Fibroblast of the aortic adventitia (primary cell): ENCODE measurements at places on chromosomes 13 and 19. TPM values are rescaled to one million over a fixed set of nuclear protein-coding genes. Genes with fewer than 3 reads are reported as not detected.

SERP2 gene
- total RNA-seq, result 9.5 and 9.9 TPM in 2 replicates

DNA sequence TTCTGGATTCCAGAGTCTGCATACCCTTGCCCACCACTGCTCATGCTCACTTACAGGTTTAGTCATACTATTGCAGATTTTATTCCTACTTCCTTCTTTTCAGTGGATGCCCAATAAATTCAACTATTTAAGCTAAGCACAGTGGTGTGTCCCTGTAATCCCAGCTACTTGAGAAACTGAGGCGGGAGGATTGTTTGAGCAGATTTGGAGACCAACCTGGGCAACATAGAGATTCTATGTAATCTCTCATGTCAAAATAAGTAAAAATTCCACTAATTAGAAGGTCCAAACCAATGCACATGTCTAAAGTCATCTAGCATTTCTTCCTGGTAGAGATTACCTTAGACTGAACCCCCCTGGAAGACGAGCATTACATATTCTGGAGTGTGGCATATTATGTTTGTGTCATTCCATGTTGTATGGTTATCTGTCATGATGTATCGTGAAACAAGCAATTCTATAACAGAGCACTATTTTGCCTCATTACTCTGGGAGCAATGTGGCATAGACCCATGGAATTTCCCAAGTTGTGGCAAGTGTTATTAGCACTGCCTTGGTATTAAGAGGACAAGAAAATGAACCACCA lies 8.3 kb downstream of the HMGB1 start:
- no peak for DNase-seq

DNA sequence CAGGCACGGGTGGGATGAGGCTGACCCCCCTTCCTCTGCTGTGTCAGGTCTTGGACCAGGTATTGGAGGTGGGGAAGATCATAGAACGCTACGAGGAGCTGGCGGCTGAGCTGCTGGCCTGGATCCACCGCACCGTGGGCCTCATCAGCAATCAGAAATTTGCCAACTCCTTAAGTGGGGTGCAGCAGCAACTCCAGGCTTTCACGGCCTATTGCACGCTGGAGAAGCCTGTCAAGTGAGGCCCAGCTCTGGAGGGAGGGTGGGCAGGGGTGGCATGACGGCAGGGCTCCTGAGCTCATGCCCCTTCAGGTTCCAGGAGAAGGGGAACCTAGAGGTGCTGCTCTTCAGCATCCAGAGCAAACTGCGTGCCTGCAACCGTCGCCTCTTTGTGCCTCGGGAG lies 35.3 kb downstream of the SPTBN4 start:
- DNase-seq, result no peak

DNA sequence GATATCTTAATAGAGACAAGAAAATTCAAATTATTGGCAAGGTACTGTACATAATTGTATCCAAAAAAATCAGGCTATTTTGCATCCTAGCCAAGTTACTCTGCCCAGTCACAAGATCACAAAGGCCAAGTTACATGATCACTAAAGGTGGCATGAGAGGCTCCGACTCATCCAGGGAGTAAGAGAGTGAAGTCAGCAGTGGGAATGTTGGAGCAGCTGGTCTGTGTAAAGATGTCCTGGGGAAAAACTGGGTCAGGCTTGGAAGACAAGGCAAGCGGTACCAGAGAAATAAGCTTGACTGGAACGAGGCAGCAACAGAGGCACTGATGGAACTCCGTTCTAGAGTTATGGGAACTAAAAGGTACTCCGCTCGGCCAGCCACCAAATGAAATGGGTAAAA lies 50.2 kb upstream of the PSG2 start:
- DNase-seq, result peak; percentile 49

DNA sequence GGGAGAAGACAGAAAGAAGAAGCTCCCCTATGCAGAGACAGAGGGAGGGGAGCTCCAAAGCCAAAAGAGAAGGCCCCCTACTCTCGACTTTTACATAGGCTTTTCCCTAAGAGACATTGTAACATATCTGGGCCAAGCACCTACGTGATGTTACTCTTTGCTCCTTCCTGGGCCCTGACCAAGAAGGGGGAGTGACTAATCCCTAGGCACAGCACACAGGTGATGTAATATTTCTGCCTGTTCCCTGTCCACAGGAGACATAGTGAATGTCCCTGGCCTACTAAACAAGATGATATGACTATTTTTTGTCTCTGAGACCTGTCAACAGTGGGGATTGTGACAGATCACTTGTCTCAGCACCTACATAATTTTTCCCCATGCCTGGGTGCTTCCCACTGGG lies 15.9 kb upstream of the ZNF254 start:
- DNase-seq, result no peak

- no peak for DNase-seq
Observed at GRCh38 chr13:58712191-58712590, 1080.6 kb downstream of the PCDH17 start.

DNA sequence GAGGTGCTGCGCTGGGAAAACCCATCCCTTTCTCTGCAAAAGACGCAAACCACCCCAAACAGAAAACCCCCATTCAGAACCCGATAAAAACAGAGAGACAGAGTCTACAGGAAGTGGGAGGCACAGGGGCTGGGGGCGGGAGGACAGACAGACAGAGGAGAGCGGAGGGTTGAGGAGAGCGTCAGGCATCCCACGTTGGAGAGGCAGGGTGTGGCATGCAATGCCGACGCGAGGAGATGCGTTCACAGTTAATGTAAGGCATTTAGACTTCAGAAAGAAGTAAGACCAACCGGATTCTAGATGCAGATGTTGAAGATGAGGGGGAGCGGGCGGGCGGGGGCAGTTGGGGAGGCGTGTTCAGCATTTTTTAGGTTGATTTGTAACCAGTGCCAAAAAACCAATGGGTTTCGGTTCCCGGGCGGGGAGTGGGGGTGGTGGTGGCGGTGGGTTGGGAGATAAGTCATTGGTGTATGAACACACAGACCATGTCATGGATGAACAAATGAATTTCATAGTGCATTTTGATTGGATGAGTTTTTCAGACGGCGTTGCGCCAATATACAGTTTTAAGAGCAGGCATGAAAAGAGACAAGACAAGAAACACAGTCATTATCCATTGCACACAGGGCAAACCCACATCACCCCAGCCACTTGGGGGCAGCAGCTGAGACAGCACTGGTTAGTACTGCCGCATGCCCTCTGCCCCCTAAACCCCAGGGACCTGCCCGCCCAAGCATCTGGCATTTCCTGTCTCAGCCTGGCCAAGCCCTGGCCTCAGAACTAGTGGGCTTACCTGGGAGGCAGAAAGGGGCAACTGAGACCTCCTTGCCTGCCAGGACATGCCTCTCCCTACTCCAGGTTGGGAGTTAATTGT lies 91.3 kb downstream of the IER2 start:
- no peak for DNase-seq

- peak; percentile 51 for DNase-seq
Observed at GRCh38 chr13:36788276-36788675, 30.7 kb upstream of the RFXAP start.

VSTM2B gene
- not detected in 2 replicates for total RNA-seq

GRCh38 chr19:40659566-40659965 lies 30.9 kb downstream of the NUMBL start:
- peak; percentile 62 for DNase-seq

GRCh38 chr19:28428663-28429348 lies 784.1 kb downstream of the UQCRFS1 start:
- DNase-seq, result no peak

KL gene
- total RNA-seq, result 0.81 TPM in 1 of 2 replicates, not detected in the other

DNA sequence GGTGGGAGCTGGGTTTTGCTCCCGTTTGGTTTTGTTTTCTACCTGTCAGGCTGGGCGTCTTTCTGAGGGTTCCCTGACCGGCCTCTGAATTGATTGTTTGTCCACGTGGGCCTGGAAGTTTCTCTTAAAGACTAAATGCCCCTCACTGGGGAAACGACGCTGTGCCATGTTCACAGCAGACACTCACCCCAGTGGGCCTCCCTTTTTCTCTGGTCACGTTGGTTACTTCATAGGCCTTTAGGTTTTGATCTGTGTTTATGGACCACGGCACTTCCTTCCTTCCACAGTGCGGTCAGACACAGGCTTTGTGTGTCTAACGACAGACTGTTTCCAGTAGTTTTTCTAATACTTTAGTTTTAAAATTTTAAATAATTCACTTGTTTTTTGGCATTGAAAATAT lies 20.1 kb upstream of the NDUFS7 start:
- no peak for DNase-seq

- peak; percentile 58 for DNase-seq
Observed at GRCh38 chr13:48976576-48977285, 1.0 kb downstream of the FNDC3A start.

KLK14 gene
- total RNA-seq, result not detected in 2 replicates

DHDH gene
- total RNA-seq, result not detected in 2 replicates

ZNF431 gene
- 5.1 and 10.1 TPM in 2 replicates for total RNA-seq

DNA sequence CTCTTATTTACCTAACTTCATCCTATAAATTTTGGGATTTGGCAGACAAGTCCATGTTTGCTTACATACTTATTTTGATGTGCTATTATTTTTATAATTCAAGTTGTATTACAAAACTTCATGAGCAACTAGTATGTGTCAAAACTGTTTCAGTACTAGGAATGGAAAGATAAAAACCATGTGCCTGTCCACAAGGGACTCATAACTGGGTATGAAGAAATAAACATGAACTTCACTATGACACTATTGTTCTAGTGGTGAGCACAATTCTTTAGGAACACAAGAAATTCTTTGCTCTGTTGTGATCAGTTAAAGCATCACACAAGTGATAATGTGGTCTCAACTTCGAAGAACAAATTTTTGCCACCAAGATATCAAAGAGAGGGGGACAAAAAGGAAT lies 97.5 kb upstream of the FBXL3 start:
- DNase-seq, result no peak

GRCh38 chr19:28208745-28209144 lies 1004.2 kb downstream of the UQCRFS1 start:
- no peak for DNase-seq

SHISA7 gene
- total RNA-seq, result not detected in 2 replicates
